ENCODE measurements at places on chromosomes 11 and 22. TPM values are rescaled to one million over a fixed set of nuclear protein-coding genes. Genes with fewer than 3 reads are reported as not detected.
A peak's percentile ranks its signal among the peaks of the same experiment; 100 is the strongest.

GRCh38 chr11:5280582-5281102 is 10.9 kb upstream of the HBE1 start:
- H3K27me3 ChIP-seq, result no peaks in the 10 kb centered on the region
- H3K27ac ChIP-seq, result no peak overlapping the region
- no peaks in the 10 kb centered on the region for H3K4me1 ChIP-seq
- no peak for DNase-seq
- no peak overlapping the region for H3K4me3 ChIP-seq

DNA sequence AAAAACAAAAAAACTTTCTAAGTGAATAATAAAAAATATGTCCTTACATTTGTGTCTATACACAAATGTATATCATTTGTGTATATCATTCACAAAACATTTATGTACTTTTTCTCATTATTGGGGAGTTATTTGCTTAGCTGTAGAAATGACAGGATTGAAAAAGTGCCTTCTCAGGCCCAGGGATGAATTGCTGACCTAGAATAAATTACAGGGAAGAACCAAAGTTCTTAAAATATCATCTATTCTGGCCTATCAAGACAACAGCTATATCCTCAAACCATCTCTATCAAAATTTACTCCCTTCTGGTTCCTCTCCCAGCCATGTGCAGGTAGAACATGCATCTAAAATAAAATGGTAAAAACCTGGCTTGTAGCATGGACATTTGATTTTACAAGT is 1.9 kb upstream of the RAB6A start:
- H3K27ac ChIP-seq, result no peak overlapping the region
- H3K4me1 ChIP-seq, result peaks cover 15% of the 10 kb centered on the region
- no peak for DNase-seq
- no peaks in the 10 kb centered on the region for H3K27me3 ChIP-seq

DNA sequence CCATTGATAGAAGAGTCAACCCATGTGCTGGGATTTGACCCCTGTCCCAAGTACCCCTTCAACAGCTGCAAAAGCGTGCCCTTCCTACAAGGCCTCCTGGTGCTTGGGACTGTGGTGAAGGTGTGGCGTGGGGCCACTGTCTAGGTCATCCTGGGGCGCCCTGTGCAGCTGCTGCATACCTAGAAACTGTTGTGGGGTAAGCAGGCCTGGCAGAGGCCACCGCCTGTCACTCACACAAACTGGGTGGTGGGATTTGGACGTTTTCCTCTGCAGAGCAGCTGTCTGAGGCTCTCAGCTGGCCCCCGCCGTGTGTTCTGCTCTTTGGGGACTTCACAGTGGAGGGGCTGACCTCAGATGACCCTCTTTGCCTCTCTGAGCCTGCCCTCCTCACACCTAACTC is 69.7 kb downstream of the SCN3B start:
- no peaks in the 10 kb centered on the region for H3K27me3 ChIP-seq
- H3K4me1 ChIP-seq, result no peaks in the 10 kb centered on the region
- no peak for DNase-seq
- H3K36me3 ChIP-seq, result no peaks in the 10 kb centered on the region
- H3K4me3 ChIP-seq, result no peak overlapping the region

The TSPAN18 gene
- 102 TPM for total RNA-seq

DNA sequence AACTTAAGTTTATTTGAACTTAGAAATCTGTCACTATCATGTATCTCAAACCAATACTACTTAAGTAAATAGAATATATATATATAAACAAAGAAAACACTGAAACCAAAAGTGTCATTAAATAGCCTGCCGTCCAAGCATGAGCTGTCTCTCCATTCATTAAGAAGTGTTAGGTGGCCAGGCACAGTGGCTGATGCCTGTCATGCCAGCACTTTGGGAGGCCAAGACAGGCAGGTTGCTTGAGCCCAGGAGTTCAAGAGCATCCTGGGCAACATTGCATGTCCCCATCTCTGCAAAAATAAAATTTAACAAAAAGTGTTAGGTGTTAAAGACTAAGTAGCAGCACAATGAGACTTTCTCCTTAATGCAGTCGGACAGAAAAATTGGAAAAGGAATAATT is 14.0 kb downstream of the CD6 start:
- no peaks in the 10 kb centered on the region for H3K27me3 ChIP-seq
- no peak for DNase-seq
- peaks cover 9% of the 10 kb centered on the region for H3K4me1 ChIP-seq
- no peaks in the 10 kb centered on the region for H3K36me3 ChIP-seq
- no peak overlapping the region for H3K4me3 ChIP-seq

GRCh38 chr22:27128461-27129085 is 471.2 kb downstream of the MIAT start:
- no peak for DNase-seq
- no peak overlapping the region for H3K4me3 ChIP-seq
- no peak overlapping the region for H3K27ac ChIP-seq
- no peaks in the 10 kb centered on the region for H3K4me1 ChIP-seq
- H3K27me3 ChIP-seq, result no peaks in the 10 kb centered on the region

- DNase-seq, result no peak
- H3K4me3 ChIP-seq, result no peak overlapping the region
- H3K27ac ChIP-seq, result no peak overlapping the region
These were observed 32.2 kb downstream of the MMP20 start for GRCh38 chr11:102592634-102593581.

- no peak overlapping the region for H3K27ac ChIP-seq
- no peaks in the 10 kb centered on the region for H3K4me1 ChIP-seq
- H3K27me3 ChIP-seq, result no peaks in the 10 kb centered on the region
- DNase-seq, result no peak
These were observed 43.9 kb downstream of the NFAM1 start for GRCh38 chr22:42388130-42388797.

DNA sequence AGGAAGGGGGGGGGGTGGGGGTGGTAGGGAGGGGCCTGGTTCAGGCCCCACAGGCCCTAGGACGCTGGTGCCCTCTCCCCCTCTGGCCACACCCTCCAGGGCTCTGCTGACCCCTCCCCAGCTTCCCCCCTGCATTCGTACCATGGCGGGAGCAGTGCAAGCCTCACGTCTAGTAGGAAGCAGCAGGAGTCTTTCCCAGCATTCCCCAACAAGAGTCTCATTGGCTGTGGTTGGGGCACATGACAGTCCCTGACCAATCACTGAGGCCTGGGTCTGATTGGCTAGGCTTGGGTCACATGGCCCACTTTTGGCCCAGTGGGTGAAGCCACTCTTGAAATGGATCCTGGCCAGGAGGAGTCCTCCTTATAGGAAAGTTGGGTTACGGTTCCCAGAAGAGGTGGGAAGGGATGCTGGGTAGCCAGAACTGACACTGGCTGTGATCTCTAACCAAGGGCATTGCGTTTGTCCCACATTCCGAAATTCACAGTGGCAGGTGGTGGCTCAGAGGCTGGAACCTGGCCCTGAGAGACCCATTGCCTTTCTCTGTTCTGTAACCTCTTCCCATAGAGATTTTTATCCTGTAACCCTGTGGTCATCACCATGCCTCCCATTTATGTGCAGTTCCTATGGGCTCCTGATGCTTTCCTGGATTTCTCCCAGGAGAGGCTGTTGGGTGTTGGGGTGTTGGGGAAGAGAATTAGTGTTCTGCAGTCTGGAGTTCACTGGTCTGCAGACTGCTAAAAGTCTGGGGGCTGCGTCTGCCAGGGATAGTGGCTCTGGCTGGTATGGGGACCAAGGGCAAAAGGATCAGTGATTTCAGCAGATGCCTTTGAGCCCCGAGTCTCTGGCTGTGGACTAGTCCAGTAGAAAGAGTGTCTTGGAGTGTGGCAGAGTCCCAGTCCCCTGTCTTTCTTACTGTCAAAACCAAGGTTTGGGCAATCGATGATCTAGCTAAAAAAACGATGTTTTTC is 58.9 kb upstream of the MYEOV start:
- no peak for DNase-seq
- no peaks in the 10 kb centered on the region for H3K27me3 ChIP-seq
- H3K4me1 ChIP-seq, result no peaks in the 10 kb centered on the region
- no peaks in the 10 kb centered on the region for H3K36me3 ChIP-seq
- no peak overlapping the region for H3K4me3 ChIP-seq
- no peak overlapping the region for H3K27ac ChIP-seq

The APOBEC3H gene
- total RNA-seq, result 0.60 TPM

The SYCE3 gene
- total RNA-seq, result not detected

The ACRV1 gene
- total RNA-seq, result not detected

The KRTAP5-8 gene
- not detected for total RNA-seq

DNA sequence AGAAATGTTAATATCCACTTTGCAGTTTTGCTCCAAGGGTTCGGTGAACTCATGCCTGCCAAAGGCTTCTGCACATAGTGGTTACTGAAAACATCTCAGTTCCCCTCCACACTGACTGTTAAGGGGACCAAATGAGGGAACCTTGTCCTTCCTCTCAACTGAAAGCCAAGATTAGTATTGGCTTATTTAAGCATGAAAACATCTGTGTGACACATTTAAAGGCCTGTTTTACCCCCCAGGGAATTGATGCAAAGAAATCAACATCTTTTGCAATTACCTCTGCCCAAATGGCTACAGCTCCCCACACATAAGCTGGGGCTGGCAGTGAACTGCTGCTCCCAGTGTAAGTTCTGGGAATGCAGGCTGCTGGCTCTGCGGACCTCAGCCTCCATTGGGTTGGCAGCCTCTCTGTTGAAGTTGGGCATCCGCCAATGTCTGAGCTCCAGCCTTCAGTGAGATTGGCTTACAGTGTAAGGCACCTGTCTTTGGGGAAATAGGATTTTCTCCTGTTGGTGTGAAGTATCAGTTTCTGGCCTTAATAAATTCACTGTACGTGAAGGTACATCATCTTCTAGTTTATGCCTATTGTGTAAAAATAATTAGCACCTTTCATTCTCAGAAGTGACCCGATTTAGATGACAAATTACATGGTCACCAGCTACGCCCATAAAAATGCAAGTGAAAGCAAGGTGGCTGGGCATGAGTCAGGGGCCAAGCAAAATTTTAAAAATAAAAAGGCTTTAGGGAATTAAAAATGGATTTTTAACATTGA is 213.4 kb upstream of the SYN3 start:
- peaks cover 5% of the 10 kb centered on the region for H3K36me3 ChIP-seq
- no peaks in the 10 kb centered on the region for H3K27me3 ChIP-seq
- peak; percentile 75 for DNase-seq

The BIRC3 gene
- 1.8 TPM for total RNA-seq

DNA sequence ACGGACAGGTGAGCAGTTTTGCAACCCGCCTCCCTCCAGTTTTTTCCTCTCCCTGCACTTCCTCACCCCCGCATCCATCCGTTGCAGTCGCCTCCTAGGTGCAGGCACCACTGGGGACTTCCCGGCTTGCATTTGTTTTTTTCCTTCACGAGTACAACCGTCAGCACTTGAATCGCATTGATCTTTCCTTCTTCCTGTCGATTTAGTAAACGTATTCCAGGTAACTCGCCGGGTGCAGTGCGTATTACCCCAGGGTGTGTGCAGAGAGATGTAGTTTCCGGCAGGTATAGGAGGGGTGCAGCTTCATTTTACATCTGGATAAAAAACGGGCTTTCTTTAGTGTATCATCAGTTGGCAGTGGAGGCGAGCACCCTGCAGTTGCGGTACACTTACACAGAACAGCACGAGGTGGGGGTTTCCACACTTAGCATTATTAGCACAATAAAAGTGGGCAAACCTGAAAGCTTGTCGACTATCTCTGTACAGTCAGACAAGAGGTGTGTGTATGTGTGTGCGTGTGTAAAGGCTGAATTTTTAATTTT is at the start of gene SORL1-AS1:
Gene SORL1-AS1 (minus strand): TSS at position 359 of the 542 bp plus-strand sequence.
- H3K27ac ChIP-seq, result no peak within 1 kb of the TSS
- H3K4me3 ChIP-seq, result peak within 1 kb of the TSS; percentile 44
- DNase-seq, result no peak
- no peaks in the 10 kb centered on the region for H3K27me3 ChIP-seq

DNA sequence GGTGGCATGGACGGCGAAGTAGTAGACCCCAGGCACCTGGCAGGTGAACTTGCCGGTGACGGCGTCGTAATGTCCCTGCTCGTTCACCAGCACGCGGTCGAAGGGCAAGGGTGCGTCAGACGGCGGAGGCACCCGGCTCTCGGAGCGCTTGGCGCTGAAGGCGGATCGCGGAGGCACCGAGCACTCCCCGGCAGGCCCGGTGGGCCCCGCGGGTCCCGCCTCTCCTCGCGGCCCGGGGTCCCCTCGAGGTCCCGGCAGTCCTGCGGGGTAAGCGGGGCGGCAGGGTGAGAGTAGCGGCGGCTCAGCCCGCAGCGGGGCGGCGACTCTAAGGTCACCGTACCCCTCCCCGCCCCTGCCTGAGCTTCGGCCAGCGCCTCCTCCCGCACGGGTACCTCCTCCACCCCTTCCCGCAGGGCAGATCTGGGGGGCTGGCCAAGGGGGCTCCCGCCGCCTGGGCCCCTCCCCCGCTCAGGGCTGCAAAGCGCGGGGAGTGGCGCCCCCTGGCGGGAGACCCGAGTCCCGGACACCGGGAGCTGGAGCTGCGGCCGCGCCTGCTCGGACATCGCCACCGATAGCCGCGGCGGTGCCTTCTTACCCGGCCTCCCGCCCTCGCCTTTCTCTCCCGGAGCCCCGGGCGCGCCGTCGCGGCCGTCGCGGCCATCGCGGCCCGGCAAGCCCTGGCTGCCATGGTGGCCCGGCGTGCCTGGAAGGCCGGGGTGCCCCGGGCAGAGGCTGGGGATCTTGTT is 921 bp downstream of the C1QTNF5 start:
- peaks cover 7% of the 10 kb centered on the region for H3K4me1 ChIP-seq
- H3K27ac ChIP-seq, result peak overlapping the region; percentile 98
- peak overlapping the region; percentile 81 for H3K4me3 ChIP-seq
- DNase-seq, result peak; percentile 87

DNA sequence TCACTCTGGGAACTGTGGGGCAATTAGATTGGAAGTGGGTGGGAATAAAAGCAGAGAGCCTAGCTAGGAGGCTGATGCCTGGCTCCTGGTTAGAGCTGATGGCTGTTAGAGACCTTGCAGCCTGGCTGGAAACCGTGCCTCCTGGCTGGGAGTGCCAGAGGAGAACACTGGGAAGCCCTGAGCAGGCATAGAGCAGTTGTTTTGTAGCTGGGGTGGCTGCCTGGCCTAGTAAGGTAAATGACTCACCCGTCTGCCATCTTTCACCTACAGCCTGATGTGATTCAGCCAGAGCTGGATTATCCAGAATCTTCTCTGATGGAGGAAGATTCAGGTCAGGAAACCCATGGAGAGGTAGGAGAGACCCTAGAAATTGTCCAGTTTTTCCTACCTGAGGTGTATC is 6.1 kb downstream of the UQCR10 start:
- H3K27me3 ChIP-seq, result no peaks in the 10 kb centered on the region
- DNase-seq, result no peak
- peaks cover 32% of the 10 kb centered on the region for H3K36me3 ChIP-seq
- H3K4me1 ChIP-seq, result peaks cover 6% of the 10 kb centered on the region

The CDC42EP1 gene
- 34.9 TPM for total RNA-seq

GRCh38 chr22:41538583-41538982 is 5.7 kb downstream of the POLR3H start:
- H3K4me1 ChIP-seq, result peaks cover 17% of the 10 kb centered on the region
- no peak overlapping the region for H3K4me3 ChIP-seq
- peaks cover 9% of the 10 kb centered on the region for H3K36me3 ChIP-seq
- no peak for DNase-seq

- H3K27ac ChIP-seq, result no peak overlapping the region
- no peak for DNase-seq
- H3K4me1 ChIP-seq, result no peaks in the 10 kb centered on the region
These were observed 120.4 kb upstream of the GRIA4 start for GRCh38 chr11:105489446-105489845.

GRCh38 chr11:34356913-34357700 is 703 bp downstream of the ABTB2 start:
- peak; percentile 60 for DNase-seq
- no peaks in the 10 kb centered on the region for H3K27me3 ChIP-seq
- peak overlapping the region; percentile 42 for H3K4me3 ChIP-seq
- peaks cover 34% of the 10 kb centered on the region for H3K4me1 ChIP-seq
- H3K36me3 ChIP-seq, result no peaks in the 10 kb centered on the region
- peak overlapping the region; percentile 81 for H3K27ac ChIP-seq

Data from heart left ventricle (tissue), 16 donors.